ENCODE measurements at places on chromosomes 11 and 22.

GRCh38 chr11:75668451-75669297 lies at the start of gene MAP6:
Gene MAP6 (minus strand): TSS chr11:75669038. CDS start chr11:75668369, 669 bp downstream.
- DNase-seq: no peak

GRCh38 chr11:38448284-38448683 lies 1850.2 kb upstream of the RAG2 start:
- no peak for DNase-seq

GRCh38 chr22:33219648-33220384 lies 161.6 kb upstream of the SYN3 start:
- no peak for DNase-seq

GRCh38 chr22:36337365-36338130 lies 50.2 kb downstream of the MYH9 start:
- no peak for DNase-seq
